ENCODE measurements at places on chromosomes 1 and 21.

- DNase-seq: peak; percentile 92
These were observed 323.7 kb downstream of the PLPP3 start for GRCh38 chr1:56255516-56256152.

DNA sequence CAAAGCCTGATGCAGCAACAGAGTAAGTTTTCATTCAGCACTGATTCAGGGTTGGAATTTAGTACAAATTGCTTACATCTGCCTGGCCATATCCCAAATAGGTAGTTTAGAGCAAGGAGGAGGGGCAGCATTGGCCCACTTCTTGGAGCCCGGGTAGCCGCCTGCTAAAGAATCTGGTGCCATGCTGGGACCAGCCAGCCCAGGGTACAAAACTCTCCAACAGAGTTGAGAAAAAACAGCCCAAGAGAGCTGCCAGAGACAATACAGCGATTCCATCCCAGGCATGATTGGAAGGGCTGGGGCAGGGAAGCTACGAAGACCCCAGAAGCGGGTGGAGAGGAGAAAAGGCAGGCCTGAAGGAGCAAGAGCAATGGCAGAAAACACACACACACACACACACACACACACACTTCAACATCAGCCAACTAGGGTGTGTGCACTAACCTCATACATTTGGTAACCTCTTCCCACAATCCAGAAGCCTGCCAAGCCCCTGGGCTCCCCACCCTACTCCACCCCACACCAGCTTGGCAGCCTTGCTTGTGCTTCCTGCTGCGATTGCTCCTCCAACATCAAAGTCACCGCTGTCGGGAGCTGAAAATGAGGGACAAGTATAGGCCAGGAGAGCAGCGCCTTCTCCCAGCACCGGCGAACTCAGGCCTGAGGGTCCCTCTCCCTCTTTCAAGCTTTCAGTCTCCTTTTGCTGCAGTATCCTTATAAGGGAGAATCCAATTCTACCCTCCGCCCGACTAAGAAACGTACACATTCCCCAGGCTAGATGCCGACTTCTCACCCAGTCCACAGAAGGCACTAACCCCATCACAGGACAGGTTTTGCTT is 1.2 kb downstream of the PIK3C2B start:
- peak; percentile 65 for DNase-seq

DNA sequence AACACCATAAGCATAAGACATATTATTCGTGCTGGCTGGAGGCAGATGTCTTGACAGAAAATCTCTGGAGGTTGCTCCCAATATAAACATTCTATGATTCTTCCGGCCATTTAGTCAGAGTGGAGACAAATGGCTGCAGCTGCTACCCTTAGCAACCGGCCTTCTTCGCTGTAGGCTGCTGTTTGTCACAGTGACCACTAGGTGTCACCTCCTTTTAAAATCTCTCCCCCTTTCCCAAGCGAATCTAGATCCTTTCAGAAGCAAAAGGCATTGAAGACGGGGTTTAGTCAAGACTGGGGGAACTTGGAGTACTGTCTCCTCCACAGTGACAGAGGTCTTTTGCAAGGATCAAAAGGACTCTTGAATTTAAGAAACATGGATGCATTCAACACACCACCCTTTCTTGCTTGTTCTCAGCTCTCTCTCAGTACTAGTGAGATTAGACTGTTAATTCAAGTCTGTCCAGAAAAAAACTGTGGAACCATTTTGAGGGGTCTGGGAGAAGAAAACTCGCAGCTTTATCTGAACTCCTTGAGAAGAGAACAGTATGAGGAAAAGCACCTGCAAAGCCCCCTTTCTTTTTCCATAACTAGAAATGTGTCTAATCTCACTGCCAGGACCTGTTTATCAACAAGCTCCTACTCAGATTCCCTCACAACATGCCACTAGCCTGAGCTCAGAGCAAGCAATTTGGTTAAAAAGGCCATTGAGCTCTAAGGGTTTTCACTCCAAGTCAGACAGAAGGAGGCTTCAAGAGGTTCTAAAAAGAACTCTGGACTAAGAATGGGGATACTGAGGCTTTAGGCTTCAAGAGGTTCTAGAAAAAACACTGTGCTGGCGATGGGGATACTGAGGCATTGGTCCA is 408.3 kb upstream of the PLXNA2 start:
- no peak for DNase-seq

DNA sequence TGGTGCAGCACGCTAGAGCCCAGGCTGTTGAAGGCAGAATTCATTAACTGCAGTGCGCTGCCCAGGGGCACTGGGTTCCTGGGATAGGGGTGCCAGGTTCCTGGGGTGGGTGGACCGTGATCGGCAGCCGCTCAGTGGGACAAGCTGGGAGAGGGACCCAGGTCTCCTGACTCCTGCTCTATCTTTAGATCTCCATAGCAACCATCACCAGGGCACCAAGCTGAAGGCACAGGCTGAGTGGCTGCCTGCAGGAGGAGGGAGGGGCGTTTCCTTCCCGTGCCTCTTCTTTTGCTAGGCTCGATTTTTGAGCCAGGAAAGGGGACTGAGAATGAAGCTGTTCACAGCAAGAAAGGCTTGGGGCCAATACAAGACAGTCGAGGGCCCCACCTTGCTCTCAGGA is 20.9 kb upstream of the CDCP2 start:
- no peak for DNase-seq

GRCh38 chr1:170692866-170693575 is 29.1 kb downstream of the PRRX1 start:
- DNase-seq: no peak

- peak; percentile 2 for DNase-seq
These were observed 97.3 kb downstream of the GLIS1 start for GRCh38 chr1:53641481-53642214.

- no peak for DNase-seq
These were observed 16.6 kb upstream of the CLCA4 start for GRCh38 chr1:86530211-86530845.

- peak; percentile 68 for DNase-seq
These were observed 28.8 kb downstream of the TAF5L start for GRCh38 chr1:229596925-229597699.

DNA sequence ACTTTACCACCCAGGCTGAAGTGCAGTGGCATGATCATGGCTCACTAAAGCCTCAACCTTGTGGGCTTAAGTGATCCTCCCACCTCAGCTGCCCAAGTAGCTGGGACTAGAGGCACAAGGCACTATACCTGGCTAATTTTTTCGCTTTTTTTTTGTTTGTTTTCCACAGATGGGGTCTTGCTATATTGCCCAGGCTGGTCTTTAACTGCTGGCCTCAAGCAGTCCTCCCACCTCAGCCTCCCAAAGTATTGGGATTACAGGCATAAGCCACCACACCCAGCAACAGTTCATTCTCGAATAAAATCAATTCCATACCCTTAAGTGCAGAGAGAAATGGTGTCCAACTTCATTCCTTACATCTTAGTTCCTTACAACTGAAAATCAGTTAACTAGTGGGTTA is 24.8 kb downstream of the DCAF8 start:
- no peak for DNase-seq

DNA sequence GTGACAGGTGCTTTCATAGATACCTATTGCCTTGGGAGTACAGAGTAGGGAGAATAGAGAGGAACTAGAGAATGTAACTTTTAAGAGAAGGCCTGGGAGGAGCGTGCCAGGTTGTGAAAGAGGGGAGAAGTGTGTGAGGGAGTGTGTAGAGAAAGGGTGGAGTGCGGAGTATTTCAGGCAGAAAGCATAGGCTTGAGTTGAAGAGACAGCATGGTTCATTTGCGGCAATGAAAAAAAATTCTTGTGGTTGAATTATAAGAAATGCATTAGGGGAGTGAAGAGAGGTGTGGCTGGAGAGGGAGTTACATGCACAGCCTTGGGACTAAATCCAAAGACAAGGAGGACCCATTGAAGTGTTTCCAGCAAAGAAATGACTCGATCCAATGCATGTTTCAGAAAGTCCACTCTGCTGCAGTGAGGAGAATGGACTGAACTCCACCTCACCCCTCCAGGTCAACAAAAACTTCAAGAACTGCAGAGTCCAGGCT is 81.7 kb upstream of the ADAM30 start:
- no peak for DNase-seq

DNA sequence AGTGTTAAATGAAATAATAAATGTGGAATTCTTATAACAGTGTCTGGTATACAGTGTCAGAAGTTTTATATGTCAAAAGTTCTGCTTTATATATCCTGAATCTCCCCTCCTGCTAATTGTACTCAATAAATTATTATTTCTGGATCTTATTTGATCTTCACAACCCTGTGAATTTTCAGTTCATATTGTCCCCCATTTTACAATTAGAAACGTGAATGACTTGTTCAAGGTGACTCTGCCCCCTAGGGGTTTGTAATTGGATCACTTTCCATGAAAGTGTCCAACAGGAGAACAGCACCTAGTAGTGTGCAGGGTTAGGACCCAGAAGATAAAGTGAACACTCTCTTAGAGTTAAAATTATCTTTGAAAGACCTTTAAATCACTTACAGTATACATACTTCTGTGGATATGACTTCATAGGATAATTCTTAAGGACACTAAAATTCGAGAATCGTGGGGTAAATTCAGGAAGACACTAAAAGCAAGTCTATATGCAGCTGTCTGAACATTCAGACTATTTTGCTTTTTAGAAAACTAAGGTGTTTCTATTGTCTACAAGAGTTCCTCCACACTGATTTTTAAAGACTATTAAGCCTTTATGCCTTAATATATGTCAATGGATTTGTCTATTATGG is 4.5 kb upstream of the DDR2 start:
- no peak for DNase-seq

GRCh38 chr1:23428136-23428905 is 3.8 kb upstream of the TCEA3 start:
- no peak for DNase-seq

DNA sequence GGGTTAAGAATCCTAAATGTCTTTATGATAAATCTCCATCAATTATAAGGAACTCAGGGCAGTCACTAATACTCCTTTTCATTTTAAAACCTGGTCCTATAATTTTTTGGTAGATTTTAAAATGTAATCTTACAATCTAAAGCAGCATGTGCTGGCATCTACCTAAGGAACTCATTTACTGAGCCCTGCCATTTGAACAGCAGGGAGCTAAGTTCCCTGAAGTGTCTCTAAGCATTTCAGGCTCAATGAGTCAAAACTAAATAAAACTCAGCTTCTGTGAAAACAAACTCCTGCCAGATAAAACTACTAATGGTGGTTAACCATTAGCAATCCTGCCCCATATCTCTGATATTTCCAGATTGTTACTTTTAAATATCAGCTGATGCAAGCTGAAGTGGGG is 1371.8 kb upstream of the PRMT6 start:
- DNase-seq: no peak

- no peak for DNase-seq
These were observed 374.9 kb downstream of the NTNG1 start for GRCh38 chr1:107515702-107516101.

DNA sequence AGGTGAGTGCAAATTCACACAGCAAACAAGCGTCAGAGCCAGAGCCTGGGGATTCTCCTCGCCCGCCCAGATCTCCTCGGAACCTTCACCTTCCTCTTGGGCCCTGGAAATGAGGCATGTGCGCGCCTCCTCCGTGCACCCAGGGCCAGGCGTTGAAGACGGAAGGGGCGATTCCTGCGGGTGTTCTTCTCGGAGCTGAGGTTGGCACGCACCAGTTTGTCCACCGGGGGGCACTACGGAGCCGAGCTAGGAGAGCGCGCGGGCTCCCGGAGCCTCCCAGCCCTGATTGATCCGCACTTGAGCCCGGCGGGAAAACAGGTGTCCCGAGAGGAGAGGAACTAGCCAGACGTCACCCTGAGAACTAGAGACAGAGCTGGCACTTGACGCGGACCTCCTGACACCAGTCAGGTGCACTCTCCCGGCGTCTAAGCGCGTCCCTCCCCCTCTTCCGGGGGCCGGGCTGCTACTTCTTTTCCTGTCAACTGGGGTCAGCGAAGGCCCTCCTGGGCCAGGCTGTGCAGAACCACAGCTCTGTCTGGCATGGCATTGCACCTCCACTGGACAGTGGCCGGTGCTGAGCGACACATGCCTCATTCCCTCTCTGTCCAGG is 18.3 kb upstream of the SERINC2 start:
- peak; percentile 96 for DNase-seq

DNA sequence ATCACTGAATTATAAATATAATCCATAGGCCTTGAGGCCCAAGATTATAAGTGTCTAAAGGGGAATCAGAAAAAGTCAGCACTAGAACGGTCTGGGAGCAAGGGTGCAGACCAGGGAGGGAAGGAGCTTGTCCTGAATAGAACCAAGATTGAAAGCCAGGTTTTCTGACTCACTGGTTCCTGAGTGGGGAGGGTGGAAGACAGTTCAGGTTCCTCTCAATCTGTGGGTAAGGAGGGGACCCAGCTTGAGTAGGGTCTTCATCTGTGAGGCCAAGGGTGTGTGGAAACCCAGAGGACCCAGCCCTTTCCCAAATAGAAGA is 842 bp downstream of the LENEP start:
- DNase-seq: no peak

GRCh38 chr1:54481201-54481884 is 66.7 kb upstream of the ACOT11 start:
- DNase-seq: no peak

- DNase-seq: no peak
These were observed 302.7 kb downstream of the DUSP10 start for GRCh38 chr1:221439008-221439746.

DNA sequence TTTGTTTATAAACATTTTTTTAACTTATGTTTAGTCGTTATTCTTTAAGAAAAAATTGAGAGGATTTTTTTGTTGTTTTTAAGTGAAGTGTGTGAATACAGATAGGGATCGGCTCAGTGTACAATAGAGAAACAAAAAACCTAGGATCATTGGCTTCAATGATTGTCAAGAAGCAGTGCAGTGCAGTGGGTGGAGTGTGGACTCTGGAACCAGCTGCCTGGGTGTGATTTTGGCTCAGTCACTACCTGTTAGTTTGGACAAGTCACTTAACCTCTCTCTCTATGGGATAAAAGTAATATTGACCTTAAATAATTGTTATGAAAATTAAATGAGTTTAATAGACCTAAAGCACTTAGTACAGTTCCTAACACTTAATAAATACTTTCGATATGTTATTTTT is 41.3 kb downstream of the SCCPDH start:
- no peak for DNase-seq

- no peak for DNase-seq
These were observed 51.4 kb downstream of the SLC9A1 start for GRCh38 chr1:27103498-27103897.

DNA sequence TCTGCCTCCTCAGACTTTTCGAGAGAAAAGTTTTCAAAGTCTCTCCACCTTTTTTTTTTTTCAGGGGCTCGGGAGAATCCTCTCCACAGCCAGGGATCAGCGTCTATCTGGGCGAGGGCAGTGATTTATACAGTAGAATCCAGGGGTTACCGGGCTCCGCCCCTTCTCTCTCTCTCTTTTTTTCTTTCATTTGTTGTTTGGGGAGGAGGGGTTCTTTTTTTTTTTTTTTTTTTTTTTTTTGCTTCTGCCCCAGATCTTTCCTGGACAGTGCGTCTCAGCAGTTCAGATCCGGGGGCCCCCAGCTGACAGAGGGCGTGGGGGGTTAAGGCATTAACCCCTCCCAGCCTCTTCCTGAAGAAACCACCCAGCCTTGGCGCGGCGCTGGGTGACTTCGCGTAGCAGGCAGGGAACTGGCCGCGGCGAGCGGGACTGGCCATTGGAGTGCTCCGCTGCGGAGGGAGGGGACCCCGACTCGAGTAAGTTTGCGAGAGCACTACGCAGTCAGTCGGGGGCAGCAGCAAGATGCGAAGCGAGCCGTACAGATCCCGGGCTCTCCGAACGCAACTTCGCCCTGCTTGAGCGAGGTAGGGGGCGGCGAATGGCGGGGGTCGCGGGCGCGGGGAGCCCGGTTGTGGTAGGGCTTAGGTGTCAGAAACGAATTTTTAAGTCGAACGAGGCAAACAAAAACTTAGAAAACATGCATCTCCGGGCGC is at the start of gene S1PR1:
S1PR1 (plus strand) TSS at position 504 of the 713 bp plus-strand sequence. CDS start 1,966 bp downstream, outside the sequence.
- DNase-seq: peak; percentile 24
